ENCODE measurements at places on chromosomes 4 and X. TPM values are rescaled to one million over a fixed set of nuclear protein-coding genes. Genes with fewer than 3 reads are reported as not detected.
A peak's percentile ranks its signal among the peaks of the same experiment; 100 is the strongest.

GRIA2 gene
- polyA plus RNA-seq: 1.1 TPM

CXXC4 gene
- 0.06 TPM for polyA plus RNA-seq

RNF212 gene
- 7.0 TPM for polyA plus RNA-seq

CDX4 gene
- not detected for polyA plus RNA-seq

TRPC5OS gene
- not detected for polyA plus RNA-seq

L1CAM gene
- 1.9 TPM for polyA plus RNA-seq

DNA sequence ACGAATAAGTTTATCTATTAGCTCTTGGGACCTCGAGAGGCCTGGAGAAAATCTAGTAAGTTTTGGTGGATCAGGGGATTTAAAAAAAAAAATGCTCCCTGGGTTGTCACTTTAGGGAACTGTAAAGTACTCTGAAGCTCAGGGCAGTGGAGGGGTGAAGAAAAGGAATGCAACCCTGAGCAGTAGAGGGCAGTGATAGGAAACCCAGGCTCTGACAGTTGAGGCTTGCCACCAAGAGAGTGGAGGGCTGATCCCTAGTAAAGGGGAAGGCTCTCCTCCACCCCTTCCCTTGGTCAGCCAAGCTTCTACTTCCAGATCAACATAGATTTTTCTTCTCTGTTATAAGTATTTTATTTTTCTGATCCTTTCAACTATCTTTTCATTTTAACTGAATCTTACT, 73.1 kb downstream of the FBXO8 start:
- no peaks in the 10 kb centered on the region for H3K36me3 ChIP-seq
- H3K4me3 ChIP-seq: no peak overlapping the region
- DNase-seq: no peak
- H3K4me1 ChIP-seq: peaks cover 25% of the 10 kb centered on the region
- peak overlapping the region; percentile 76 for H3K27ac ChIP-seq
- no peaks in the 10 kb centered on the region for H3K27me3 ChIP-seq

DNA sequence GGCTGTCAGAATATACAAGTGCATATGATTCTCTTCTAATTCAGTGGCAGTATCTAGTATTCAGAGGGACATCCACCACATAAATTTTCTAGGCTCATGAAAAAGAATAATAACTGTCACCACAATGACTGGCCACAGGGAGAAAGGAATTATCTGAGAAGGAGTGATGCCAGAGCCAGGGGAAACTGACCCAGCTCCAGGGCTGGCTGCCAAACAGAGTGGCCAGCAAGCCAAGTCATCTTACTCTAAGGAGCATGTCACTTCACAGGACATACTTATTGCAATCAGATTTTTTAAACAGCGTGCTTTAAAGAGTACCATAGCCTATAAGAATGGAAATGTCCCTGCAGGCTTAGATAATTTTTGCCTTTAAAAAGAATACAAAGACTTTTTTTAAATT, 5.8 kb upstream of the SEPTIN11 start:
- peaks cover 12% of the 10 kb centered on the region for H3K4me1 ChIP-seq
- H3K4me3 ChIP-seq: no peak overlapping the region
- no peak for DNase-seq

DNA sequence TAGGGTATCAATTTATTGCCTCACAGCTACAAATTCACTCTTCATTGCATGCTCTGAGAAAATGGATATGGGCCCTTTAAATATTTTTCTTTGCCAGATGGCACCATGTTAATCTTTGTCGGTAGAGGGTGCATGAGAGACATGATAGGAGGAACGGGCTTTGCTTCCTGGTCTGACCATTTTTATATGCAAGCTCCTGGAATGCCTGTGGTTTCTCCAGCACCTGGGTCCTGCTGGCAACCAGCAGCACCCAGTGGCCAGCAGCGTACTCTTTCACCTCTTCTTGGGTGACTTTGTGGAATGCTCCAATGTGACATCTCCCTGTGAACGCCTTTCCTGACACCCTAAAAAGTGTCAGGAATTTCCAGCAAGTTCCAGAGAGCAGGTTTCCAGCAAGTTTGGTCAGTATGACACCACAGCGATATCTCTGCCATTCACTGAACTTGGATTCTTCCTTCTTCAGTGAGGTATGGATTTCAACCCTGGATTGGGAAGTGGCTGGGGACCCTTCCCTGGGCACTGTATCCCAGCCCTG, 140.3 kb upstream of the PGRMC2 start:
- peak; percentile 38 for DNase-seq
- no peaks in the 10 kb centered on the region for H3K27me3 ChIP-seq
- H3K36me3 ChIP-seq: no peaks in the 10 kb centered on the region
- no peak overlapping the region for H3K27ac ChIP-seq

DNA sequence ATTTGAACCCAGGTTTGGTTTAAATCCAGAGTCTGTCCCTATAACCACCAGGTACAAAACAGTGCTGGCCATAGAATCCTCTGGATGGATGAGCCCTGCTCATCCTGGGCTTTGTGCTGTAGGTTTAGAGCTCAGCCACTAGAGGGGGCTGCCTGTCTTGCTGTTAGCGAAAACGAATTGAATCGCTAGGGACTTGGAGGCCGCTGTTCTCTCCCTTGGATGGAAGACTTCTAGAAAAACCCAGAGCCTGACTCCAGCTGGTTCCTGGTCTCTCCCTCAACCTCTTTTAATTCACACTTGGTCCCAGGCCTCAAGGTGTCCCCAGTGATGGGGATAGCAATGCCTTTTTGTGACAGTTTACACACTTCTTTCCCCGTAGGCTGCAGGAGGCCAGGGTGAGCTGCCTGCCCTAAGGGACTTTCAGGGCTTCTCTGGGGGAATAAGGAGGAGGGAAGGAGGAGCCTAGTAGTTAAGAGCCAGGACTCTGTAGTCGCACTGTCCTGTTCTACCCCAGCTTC, 8.7 kb downstream of the RIPPLY1 start:
- H3K4me3 ChIP-seq: no peak overlapping the region
- DNase-seq: peak; percentile 59
- peaks cover 26% of the 10 kb centered on the region for H3K27me3 ChIP-seq
- peaks cover 13% of the 10 kb centered on the region for H3K4me1 ChIP-seq

DNA sequence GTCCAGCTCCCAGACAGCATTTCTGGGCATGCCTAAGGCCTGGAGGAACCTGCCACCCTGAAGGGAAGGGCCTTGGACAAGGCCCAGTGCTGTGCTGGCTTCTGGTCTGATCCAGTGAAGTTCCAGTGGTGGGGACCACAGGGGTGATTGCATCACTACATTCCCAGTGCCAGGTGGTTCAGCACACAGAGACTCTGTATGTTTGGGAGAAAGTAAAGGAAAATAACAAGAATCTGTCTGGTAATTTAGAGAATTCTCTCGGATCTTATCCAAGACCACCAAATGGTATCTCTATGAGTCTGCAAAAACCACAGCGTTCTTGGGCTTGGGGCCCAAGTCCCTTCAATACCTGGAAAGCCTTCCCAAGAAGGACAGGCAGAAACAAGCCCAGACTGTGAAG, 131.8 kb upstream of the MAD2L1 start:
- no peak overlapping the region for H3K4me3 ChIP-seq
- no peak overlapping the region for H3K27ac ChIP-seq
- no peaks in the 10 kb centered on the region for H3K36me3 ChIP-seq

DNA sequence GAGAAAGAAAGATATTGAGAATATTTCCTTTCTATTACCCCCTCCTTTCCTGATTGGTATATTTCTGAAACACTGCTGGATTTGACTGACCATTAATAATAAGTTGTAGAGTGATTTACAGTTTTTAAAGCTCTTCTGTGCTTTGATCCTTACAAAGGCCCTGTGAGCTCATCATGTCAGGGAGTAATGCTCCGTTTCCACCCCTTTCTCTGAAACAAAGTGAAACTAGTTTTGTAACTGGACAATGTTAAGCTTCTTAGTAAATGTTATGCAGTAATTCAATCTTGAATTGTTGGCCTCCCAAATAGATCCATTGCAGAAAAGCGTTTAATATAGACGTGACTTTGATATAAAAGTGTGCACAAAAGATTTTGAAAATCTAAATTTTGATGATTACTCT, 190.1 kb upstream of the GNPDA2 start:
- no peak overlapping the region for H3K27ac ChIP-seq
- peak overlapping the region; percentile 26 for H3K4me3 ChIP-seq
- no peaks in the 10 kb centered on the region for H3K36me3 ChIP-seq
- no peaks in the 10 kb centered on the region for H3K27me3 ChIP-seq
- DNase-seq: no peak

DNA sequence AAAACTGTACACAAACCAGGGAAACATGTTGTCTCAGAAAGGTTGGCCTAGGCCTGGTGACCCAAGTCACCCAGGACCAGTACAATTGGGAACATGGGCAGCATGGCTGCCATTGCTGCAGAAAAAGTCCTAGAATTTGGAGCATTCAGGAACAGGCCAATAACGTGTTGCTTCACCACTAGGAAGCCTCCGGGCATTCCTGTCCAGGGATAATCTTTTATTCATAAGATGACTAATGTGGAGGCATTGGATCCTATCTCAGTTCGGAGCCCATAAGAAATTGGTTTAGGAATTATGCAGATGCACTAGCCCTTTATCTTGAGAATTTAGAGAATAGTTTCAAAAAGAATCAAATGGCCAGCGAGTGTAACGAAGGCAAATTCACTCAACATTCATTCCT, 242.8 kb upstream of the NDST4 start:
- no peaks in the 10 kb centered on the region for H3K4me1 ChIP-seq
- DNase-seq: no peak
- no peak overlapping the region for H3K4me3 ChIP-seq
- H3K27ac ChIP-seq: no peak overlapping the region
- H3K27me3 ChIP-seq: no peaks in the 10 kb centered on the region
- no peaks in the 10 kb centered on the region for H3K36me3 ChIP-seq

Measured in SK-N-SH (cell line).